Anterior cingulate cortex (tissue), 58 donors: ENCODE measurements at places on chromosomes 12 and 14.

GRCh38 chr12:92462049-92462448 lies 240.7 kb upstream of the PLEKHG7 start:
- DNase-seq = no peak

DNA sequence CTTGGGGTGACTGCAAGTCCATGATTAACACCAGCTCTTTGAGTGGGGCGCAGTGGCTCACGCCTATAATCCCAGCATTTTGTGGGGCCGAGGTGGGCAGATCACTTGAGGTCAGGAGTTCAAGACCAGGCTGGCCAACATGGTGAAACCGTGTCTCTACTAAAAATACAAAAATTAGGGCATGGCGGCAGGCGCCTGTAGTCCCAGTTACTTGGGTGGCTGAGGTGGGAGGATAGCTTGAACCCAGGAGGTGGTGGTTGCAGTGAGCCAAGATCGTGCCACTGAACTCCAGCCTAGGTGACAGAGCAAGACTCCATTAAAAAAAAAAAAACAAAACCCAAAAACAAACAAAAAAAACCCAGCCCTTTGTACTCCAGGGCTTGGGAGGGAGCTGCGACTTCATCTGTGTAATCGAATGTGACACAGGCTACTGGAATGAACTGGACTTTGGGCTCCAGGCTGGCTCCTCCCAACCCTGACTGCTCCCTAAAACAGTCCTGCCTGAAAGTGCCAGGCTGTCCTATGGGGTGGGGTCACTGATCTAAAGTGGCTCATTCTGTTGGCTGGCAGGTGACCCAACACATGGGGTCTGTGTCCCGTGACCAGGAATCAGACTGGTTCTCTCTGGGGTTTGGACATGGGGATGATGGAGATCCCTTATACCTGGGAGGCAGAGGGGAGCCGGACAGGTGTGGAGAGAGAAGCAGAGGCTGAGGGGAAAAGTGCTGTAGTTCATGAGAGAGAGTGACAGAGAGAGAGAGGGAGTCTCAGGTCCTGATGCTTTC lies 9.3 kb upstream of the C12orf43 start:
- DNase-seq = no peak

DNA sequence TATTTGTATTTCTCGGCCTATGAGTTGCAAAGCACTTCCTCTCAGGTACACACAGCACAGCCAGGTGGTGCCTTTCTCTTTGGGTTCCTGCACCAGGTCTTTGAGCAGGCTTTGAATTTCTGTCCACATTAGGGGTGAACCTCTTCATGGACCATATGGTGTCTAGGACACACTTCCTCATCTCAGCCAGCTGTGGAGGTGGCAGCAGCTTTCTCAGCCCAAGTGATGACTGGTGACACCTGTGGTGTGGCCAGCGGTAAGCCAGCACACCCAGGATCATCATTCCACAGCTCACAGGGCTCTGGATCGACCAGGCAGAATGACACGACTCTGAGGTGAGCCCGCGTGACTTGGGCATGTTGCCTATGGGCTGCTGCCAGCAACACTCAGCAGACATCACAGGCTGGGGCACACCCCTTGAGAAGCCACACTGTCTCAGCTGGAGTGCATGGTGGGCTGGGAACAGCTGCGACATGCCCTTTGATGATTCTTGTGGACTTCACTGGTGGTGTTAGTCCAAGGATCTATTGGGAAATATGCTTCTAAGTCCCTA lies 36.8 kb downstream of the SLC5A8 start:
- DNase-seq = no peak

GRCh38 chr12:61781021-61781581 lies 479.1 kb upstream of the USP15 start:
- DNase-seq = no peak

GRCh38 chr12:123937707-123938591 lies 34.7 kb downstream of the CCDC92 start:
- DNase-seq = no peak

GRCh38 chr12:6288235-6288634 lies 22.2 kb upstream of the PLEKHG6 start:
- DNase-seq = no peak

- no peak for DNase-seq
Measured at GRCh38 chr14:68212361-68212760, 392.8 kb downstream of the RAD51B start.

- no peak for DNase-seq
Measured at GRCh38 chr12:29781705-29782266, 2.0 kb downstream of the TMTC1 start.

DNA sequence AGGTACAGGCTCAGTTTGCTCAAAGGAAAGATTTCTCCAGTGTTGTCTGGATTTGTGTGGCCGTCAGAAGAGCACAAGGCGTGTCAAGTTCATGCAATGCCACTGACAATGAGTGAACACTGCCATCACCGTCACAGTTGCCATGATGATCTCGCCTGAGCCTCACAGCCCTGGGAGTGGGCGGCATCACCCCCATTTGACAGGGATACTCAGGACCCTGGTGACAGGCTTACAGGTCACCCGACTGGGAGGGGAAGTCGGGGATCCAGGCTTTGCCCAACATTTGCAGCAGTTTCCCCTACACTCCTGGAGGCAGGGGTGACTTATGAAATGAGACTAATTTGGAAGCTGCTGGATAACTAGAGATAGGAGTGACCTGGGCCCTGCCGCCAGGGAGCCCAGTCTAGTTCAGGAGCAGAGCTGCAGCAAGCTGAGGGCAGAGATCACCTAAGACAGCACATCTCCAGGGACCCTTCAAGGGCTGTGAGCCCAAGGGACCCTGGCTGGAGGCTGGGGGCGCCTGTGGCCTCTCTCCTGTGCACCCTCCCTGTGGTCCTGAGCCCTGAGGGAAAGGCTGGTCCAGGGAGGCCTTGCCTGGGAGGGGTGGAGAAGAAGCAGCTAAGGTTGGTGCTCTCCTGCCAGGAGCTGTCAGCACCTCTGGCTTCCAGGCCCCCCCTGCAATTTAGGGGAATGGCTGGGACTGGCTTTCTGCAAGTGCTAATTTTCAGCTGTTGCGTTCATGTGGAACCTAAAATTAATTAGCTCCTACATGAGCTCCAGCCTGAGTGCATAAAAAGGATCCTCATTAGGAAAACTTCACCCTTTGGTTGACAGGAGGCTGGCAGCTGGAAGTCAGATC lies 32.4 kb upstream of the BEGAIN start:
- DNase-seq = no peak

DNA sequence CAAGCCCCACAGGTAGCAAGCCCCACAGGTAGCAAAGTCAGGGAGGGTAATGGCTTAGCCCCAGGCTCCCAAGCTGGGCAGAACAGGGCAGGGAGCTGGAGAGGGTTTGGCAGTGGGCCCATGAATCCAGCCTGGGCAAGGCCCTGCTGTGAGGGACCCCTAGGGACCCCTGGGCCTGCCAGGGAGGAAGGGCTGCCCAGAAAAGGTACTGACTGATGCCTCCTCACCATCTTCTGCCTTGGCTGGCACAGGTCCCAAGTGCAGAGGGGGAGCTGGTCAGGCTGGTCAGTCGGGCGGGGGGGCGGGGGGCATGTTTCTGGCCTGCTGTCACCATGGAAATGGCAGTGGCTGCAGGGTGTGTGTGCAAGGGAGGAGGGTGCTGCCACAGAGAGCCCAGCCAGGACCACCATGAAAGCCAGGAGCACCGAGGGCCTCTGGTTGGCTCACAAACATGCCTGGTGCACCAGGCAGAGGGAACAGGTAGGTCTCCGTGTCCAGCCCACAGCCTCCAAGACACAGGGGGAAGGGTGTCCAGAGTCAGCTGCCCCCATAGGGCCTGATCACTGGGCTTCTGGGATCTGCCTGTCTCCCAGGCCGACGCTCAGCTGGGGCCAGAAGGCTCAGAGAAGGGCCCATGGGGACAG lies 1.5 kb upstream of the CRIP2 start:
- DNase-seq = no peak

DNA sequence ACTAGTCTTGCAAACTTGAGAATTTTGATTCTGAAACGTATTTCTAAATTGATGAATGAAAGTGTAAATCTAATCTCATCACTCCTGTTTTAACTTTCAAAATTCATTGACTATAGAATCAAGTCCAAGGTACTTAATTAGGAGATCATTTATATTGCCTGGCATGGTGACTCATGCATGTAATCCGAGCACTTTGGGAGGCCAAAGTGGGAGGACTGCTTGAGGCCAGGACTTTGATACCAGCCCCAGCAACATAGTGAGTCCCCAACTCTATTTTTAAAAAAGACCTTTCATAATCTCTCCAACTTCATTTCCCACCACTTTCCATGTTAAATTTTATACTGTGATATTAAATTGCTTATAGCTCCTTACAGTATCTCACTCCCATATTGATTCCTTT lies 3.0 kb upstream of the MIPOL1 start:
- no peak for DNase-seq

GRCh38 chr14:75249251-75249957 lies 29.2 kb upstream of the FOS start:
- no peak for DNase-seq

DNA sequence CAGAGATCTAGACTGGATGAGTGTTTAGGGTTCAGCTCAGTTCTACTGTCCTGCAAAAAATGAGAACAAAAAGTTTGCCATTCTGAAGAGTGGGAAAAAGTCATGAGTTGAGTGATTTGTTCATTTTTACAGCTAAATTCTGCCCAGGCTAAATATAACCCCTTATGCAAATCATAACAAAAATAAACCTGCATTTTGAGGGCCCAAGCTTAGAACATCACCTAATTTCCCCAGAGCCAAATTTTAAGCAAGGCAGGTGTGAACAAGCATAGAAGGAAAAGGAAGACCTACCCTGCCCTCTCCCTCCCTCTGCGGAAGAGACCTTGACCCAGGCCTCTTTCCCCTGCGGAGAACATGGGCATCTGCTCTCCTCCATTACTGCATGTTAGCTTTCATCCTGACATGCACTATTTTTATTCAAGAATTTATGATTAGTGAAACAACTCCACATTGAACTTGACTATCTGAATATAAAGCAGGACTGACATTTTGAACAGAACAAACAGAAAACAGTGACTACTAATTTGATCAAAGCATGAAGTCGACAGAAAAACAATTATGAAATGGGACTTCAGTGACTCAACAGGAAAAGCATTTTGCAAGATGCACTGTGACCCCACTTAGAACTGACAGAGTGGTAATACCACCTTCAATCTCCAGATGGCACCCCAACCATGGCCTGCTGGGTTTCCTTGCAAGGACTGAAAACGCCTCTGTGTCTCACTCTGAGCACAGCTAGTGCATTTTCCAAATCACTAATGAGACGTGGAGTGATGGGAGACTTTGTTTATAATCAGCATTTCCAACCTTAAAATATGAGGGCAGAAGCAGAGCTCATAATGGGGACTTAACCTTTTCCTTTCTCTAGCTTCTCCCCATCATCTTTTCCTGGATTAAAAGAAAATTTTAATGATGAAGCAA lies 30.9 kb upstream of the SELPLG start:
- DNase-seq = peak; percentile 76

GRCh38 chr14:61805451-61805850 lies 43.2 kb downstream of the SNAPC1 start:
- no peak for DNase-seq
